ENCODE measurements at places on chromosomes 5 and 9.
A peak's percentile ranks its signal among the peaks of the same experiment; 100 is the strongest.

DNA sequence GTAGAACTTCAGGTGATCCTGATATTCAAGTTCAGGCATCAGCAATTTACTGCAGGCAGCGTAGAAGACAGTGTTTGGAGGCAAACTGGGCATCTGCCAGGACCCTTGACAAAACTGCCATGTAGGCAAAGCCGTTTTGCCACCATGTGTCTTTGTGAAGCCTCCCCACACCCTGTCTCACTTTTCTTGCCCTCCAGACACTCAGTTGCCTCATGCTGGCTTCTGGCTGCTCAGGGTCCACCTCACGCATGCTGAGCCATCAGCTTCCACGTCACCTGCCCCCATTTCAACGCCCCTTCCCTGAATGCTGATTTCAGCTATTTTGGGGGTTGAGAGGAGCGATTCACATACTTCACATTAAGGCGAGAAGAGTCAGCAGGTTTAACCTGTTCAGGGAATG is 165.2 kb upstream of the KLF9 start:
- DNase-seq, result no peak

DNA sequence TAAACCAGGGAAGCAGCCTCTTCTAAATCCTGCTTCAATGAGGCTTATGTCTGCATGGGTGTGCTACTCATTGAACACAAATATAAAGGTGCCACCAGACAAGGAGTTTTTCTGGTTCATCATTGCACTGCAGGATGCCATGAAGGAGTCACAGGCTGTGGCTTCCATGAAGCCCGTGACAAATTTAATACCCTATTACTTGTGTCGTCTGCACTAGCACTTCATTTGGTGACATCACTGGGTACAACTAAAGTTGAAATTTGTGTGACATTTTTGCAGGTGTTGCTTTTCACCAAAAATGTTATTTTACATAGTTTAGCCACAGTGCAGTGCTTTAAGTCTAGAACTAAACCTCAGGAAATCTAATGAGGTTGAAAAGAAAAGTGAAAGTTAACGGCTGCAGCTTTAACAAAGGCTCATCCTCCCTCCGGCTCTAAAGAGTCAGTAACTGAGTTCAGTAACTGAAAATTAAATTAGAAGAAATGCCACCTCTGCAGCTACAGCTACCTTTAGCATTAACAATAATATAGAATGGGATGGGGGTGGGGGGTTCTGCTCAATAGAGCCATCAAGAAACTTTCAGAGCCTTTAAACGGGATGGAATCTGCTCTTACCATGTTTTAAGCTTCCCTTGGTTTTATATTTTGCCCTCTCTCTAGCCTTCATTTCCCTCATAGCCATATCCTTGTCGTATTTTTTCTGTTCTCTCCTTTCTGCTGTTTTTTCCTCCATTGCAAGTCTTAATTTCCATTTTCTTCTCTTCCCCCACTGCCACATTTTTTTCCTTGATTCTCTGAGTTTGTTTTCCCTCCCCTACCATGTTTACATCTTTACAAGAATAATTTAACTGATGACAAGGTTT is 233.8 kb upstream of the TMEM161B start:
- DNase-seq, result peak; percentile 34

DNA sequence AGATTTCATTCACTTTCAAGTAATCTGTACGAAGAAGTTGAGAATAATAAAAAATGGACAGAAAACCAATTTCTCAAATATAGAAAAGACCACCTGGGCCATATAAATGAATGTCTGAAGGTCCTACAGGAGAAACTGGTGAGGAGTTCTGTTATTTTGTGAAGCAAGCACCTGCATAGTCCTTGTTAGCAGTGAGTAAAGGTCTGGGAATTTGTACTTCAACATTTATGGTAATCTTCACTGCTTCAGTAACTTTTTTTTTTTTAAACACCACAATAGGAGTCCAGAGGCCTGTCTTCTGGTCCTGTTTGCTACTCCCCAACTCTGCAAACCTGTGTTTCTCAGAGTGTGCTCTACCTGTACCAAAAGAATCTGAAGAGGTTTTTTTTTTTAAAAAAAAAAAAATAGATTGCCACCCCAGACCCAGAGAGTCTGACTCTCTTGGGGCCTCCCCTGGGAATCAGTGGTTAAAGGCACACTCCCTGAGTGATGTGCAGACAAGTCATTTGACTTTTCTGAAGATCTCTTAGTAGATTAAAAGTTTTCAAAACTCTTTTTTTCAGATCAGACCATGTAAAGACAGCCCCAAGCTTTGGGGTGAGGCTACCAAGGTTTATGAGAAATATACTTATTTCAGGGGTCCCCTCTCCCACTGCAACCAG is 55.5 kb downstream of the FAM81B start:
- no peak for DNase-seq

GRCh38 chr9:106972082-106972481 is 109.1 kb downstream of the ZNF462 start:
- DNase-seq, result no peak

- no peak for DNase-seq
These were observed 409.9 kb upstream of the ADAMTS16 start for GRCh38 chr5:4730279-4730678.
